Fibroblast of the aortic adventitia (primary cell): ENCODE measurements at places on chromosomes 4 and X. TPM values are rescaled to one million over a fixed set of nuclear protein-coding genes. Genes with fewer than 3 reads are reported as not detected.

DNA sequence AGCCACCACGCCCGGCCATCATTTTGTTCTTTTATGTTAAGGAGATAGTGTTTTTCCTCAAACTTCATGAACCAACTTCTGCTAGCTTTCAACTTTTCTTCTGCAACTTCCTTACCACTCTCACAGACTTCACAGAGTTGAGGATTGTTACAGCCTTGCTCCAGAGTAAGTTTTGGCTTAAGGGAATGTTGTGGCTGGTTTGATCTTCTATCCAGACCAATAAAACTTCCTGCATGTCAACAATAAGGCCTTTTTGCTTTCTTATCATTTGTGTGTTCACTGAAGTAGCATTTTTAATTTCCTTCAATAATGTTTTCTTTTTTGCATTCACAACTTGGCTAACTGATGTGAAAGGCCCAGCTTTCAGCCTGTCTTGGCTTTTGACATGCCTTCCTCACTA lies 12.7 kb upstream of the TET2 start:
- DNase-seq = no peak

IL13RA1 gene
- 52.7 and 66.8 TPM in 2 replicates for total RNA-seq

- no peak for DNase-seq
Observed at GRCh38 chr4:165403048-165403447, 24.2 kb downstream of the CPE start.

NSD2 gene
- 50.3 and 84.7 TPM in 2 replicates for total RNA-seq

GAGE12E gene
- not detected in 2 replicates for total RNA-seq

GRCh38 chr4:153061971-153062370 lies 125.8 kb downstream of the FHDC1 start:
- no peak for DNase-seq

DNA sequence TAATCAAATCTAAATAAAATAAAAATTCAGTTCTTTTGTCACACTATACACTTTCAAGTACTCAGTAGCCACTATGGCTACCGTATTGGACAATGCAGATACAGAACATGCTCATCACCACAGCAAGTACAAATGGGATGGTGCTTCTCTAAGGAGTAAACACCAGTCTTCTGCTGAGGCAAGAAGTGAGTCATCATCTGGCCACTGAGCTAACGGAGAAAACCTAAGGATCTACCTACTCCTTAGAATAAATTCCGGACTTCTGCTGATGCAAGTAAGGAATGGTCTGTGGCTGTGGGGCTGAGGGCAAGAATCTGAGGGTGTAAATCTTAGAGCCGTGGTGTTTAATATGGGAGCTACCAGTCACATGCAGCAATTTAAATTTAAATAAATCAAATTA lies 11.3 kb upstream of the RBMXL3 start:
- DNase-seq = no peak

DNA sequence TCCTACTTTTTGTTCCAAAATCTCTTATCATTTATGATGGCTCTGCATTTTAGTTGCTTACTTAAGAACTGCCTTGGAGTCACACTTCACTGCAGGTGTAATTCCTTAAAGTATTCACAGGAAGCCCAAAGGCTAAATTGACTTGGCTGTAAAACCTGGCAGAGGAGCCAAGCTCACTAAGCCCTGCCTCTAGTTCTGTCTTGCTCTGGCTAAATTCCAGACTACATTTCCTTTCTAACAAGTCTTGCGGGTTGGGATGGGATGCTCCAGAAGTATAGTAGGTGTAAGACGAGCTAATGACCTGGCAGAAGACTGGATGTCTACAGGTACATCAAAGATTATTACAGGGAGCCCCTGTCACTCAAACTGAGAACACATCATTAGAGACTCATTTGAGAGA lies 924.0 kb upstream of the INTU start:
- DNase-seq = no peak

DNA sequence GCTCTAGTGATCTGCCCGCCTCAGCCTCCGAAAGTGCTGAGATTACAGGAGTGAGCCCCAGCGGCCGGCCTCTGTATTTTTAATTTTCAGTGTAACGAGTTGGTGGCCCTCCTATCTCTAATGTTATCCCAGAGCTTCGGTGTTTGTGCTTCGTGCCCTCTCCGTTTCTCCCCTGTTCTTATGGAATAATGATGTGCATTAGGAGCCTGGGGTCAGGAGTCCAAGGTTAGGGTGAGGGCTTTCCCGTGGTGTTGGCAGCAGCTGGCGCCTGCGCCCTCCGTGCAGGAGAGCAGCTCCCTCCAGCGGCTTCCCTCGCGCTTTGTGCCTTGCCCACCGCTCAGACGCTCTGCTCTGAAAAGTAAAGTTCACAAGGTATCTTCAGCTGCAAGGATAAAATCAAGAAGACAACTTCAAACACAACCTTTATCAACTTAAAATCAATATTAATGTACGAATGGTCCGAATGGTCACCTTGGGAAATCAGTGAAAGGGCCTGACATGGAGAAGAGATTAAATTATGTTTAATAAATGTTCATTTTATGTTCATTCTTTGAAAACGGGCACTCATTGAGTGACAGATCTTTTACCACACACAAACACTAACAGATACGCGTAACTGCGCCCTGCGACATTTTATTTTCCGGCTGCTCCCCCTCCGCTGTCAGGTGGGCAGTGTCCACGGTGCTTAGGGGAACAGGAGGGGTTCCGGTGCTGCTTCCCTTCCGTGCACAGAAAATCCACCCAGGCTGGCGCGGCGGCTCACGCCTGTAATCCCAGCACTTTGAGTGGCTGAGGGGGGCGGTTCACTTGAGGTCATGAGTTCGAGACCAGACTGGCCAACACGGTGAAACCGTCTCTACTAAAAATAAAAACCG lies 62.4 kb downstream of the TRAPPC11 start:
- peak; percentile 51 for DNase-seq

DNA sequence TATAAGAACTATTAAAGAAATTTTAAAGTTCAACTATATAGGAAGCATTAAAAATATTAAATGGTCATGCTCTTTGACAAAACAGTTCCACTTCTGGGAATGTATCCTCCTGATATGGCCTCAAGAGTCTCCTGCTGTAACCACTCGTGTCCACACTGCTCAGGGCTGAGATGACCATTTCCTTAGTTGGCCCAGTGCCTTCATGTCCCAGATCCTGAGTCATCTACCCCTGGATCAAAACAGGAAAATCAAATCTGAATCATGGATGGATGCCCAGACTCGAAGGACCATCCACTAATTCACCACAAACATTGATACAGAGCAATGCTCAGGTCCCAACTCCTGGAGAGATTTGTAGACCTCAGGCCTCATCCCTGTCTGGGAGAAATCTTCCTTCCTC lies 44.7 kb downstream of the GPRASP3 start:
- DNase-seq = peak; percentile 88

- peak; percentile 58 for DNase-seq
Observed at GRCh38 chr4:47510506-47511143, 25.6 kb downstream of the ATP10D start.

MAGEE2 gene
- total RNA-seq = not detected in 2 replicates

TNIP3 gene
- total RNA-seq = 0.72 TPM in 1 of 2 replicates, not detected in the other

SPANXC gene
- not detected in 2 replicates for total RNA-seq

ENOX2 gene
- total RNA-seq = 13.2 and 16.5 TPM in 2 replicates

DNA sequence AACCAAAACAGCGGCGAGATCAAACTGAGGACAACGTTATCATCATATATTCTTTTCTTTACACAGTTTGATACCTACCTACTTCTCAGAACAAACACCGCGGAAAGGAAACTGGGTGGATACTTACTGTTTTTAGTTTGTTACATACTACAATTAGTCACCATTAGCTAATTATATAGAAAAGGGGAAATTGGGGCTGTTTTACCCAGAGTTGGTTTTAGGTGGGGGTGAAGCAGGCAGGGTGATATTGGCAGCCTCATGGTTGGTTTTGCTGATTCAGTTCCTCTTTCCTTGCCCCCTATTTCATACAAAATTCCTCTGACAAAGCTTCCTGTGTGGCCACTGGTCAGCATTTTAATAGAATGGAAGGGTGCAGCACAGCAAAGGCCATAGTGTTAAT lies 77.8 kb downstream of the SORBS2 start:
- no peak for DNase-seq

GRCh38 chr4:5374994-5375393 lies 323.7 kb downstream of the STK32B start:
- DNase-seq = no peak

GRCh38 chr4:25874655-25875054 lies 11.9 kb upstream of the SEL1L3 start:
- no peak for DNase-seq

DNA sequence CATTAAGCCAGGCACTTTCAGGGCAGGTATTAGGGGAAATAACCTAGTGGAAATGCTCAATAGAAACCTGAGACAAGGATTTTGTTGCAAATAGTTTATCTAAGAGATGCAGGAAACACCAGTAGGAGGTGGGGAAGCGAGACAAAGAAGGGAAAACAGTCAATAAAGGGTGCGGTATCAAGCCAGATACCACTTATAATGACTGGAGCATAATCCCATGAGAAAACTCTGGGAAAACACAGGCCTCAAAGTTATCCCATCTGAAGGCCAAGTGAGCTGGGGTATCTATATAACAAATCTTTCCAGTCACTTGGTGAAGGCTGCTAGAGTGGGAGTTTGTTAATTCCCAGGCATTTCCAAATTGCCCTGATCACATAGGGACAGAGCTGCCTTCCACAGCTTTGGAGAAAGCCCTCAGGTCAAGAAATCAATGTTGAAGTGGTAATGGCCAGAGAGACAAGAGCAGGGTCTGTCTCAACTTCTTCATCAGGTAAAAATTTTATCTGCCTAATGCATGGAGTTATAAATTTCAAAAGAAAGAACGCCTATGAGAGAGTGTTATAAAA lies 9.8 kb upstream of the HMGB2 start:
- no peak for DNase-seq

PPARGC1A gene
- 0.81 and 15.9 TPM in 2 replicates for total RNA-seq

DNA sequence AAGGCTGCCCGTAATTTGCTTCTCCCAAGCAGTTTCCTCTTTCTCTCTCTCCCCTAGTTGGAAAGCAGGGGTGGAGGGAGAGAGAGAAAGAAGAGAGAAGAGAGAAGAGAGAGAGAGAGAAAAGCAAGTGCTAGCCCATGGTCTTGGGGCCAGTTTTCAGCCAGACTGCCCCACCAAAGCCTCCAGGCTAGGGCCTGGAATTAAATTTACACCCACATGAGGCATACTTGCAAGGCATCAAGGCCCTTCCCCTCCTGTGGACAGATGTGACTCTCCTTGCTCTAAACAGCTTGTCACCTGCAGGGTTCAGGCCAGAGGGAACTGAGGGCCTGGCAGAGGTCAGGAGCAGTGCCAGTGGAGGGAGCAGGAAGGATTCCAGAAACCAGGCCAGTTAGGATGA lies 1.7 kb upstream of the CXCR3 start:
- DNase-seq = no peak

DNA sequence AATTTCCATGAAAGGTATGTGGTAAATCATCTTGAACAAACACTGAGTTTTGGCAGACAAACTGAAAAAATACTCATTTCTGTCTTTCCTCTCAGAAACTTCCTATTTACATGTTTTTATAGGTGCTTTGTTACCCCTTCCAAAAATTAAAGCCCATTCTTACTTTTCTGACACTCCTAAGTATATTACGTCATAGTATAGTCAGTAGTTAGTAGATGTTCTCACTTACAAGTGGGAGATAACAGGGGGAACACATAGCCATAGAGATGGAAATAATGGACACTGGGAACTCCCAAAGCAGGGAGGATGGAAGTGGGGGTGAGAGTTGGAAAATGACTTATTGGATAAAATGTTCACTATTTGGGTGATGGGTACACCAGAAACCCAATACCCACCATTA lies 28.8 kb downstream of the TXK start:
- no peak for DNase-seq

DNA sequence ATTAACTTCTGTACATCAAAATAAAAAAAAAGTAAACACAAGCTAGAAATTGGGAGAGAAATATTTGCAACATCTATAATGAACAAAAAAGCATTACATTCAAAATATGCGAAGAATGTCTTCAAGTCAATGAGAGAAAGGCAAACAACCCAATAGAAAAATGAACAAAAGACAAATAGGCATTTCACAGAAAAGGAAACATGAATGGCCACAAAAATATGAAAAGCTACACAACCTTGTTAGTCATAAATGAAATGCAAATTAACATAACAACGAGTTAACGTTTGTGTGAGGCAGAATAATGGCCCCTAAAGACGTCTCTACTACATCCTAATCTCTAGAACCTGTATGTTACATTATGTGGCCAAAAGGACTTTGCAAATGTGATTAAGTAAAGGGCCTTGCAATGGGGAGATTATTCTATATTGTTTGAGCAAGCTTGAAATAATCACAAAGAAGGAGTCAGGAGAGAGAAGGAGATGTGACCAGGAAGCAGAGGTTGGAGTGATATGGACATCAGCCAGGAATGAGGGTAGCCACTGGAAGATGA lies 86.8 kb downstream of the WDFY3 start:
- no peak for DNase-seq

DNA sequence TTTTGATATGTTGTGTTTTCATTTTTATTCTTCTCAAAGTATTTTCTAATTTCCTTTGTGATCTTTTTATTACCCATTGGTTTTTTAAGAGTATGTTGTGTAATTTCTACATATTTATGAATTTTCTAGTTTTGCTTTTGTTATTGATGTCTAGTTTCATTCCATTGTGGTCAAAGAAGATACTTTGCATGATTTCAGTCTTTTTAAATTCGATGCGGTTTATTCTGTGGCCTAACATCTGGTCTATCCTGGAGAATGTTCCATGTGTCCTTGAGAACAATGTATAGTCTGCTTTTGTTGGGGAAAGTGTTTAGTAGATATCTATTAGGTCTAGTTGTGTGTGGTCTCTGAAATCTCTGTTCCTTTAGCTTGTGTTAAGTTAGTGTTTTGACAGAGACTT lies 46.2 kb downstream of the PPEF1 start:
- no peak for DNase-seq
